SW 1271 (cell line): ENCODE measurements at places on chromosomes 2 and 18.

GRCh38 chr2:105885456-105885855 lies 140.7 kb downstream of the NCK2 start:
- no peak for DNase-seq

GRCh38 chr2:60466161-60466702 lies 87.2 kb downstream of the BCL11A start:
- DNase-seq = no peak

DNA sequence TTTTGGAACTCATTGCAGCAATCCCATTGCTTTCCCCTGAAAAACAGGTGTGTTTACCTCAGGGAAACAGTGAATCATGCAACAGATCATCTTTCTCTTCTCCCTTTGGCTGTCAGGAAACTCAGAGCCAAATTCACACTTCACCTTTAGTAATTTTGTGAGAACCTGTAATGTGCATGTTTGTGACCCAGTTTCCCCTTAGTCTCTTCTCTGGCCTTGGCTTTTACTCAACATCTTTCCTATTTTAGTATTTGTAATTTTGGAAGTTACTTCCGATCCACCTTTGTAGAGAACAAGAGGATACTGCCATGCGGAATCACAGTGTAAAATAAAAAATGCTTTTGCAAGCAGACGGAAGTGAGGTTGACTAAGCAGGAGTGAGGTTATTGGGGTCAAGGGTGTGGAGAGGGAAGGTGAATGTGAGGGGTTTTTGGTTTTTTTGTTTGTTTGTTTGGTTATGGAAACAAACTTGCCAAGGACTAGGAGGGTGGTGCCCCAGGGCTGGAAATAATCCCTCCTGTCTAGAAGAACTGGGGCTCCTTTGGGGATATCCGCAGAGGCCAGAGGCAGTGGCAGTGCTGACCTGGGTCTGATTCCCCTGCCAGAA lies 14.0 kb downstream of the ASPRV1 start:
- DNase-seq = no peak

DNA sequence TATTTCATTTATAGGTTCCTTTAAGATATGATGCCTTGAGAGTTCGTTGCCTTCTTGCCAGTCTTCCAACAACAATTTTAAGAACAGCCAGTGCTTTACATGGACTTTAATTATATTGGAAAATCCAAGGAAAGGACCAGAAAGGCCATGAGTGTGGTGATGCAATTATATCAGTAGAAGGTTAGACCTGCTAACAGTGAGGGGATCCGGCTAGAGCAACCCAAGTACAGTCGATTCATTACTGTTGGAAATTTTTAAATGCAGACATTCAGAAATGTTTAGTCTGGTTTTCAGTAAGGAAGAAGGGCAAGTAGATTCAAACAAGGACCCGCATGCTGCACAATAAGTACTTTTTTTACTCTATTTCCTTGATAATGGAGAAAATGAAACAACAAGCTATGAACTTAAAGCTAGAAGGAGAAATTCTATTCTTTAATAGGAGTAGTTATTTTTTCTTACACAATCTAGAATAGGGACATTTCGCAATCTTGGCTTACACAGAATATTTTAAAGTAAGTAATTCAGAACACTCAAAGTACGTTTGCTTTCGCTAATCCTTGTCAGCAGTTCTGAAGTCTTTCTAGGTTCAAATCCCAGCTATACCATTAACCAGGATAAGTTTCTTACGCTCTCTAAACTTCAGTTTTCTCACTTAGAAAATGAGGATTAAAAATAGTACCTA lies 405.5 kb downstream of the MEIS1 start:
- DNase-seq = no peak

DNA sequence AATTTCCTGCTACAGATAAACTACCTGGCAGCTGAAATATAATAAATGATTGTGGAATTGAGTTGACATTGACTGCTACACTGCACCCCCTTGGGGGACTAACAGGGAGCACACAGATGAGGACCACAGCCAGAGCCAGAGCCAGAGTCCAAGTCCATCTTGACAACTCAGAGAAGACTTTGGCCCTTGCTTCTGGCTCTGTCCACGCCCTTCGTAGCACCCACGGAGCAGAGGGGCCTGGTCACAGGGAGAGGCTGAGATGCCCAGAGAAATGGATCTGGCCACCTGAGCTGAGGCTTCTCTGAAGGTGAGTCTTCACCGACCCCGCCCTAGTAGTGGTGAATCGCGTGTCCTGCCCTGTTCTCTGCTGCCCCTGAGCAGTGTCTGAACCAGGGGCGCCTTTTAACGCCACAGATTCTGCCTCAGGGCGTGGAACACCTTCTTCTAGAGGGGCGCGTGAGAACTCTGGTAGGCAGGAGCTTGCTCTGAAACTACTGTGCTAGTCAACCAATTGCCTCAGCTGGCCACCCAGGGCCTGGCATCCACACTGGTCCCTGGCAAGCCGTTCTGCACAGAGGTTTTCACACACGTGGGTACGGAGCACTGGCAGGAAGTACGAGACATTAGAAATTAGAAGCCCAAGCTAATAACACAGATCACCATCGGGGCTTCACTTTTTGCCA lies 35.7 kb upstream of the MAT2A start:
- DNase-seq = no peak

DNA sequence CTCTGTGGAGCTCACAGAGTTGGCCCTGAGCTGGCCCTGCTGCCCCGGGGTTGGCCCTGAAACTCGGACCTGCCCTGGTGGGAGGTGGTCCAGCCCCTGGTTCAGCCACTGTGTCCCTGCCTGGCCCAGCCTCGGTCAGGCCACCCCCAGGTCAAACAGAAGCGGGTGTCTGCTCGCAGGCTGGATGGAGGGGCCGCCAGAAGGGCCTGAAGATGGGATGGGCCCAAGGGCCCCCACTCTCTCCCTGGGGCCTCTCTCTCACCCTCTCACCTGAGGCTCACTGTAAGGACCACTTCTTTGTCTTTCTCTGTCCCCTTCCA lies 25.1 kb upstream of the B3GNT7 start:
- DNase-seq = no peak

- DNase-seq = no peak
Measured at GRCh38 chr2:70141212-70141901, 49.5 kb downstream of the C2orf42 start.

DNA sequence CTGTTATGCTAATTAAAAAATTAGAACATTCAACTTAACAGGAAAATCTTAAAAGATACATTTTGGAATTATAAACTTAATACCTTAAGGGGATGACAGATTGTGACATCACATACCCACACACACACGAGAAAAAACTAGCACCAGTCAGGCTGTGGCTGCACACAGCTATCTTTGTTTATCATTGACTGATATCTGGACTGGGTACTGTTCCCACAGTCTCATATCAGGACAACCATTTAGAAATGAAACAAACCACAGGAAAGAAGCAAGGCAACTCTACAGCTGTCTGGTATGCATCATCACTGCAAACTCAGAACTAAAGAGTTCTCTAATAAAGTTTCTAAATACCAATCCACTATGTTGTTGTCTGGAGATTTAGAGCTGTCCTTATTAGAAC lies 210.9 kb upstream of the SMAD7 start:
- no peak for DNase-seq

GRCh38 chr2:25141120-25141519 lies 27.3 kb downstream of the POMC start:
- DNase-seq = no peak

DNA sequence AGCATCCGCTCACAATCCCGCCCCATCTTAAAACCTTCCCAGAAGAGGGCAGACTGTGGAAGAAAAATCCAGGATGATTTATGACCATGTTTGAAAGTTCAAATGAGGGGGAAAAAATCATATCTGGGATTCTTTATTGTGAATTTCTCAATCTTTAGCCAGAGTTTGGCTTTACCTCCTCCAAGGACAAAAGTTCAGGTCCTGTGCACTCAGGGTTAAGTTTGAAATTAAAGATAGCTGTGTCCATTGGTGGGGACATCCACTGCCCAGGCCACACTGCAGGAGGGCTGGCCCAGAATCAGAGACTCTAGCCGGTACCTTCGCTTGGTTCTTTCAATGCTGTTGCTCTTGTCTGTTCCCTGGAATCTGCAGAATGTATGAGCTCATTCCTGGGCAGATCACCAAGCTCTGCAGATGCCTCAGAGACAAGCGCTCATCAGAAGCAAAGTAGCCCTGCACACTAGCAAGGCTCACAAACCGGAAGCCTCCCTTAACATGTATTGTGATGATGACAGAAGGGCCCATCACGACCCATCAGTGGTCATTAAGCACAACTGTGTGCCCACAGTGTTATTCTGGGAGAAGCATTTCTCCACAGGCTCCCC lies 375.3 kb upstream of the KLHL29 start:
- DNase-seq = no peak

- no peak for DNase-seq
Measured at GRCh38 chr2:23696752-23697045, 230.2 kb downstream of the ATAD2B start.

- no peak for DNase-seq
Measured at GRCh38 chr18:24818441-24818840, 358.0 kb downstream of the HRH4 start.

GRCh38 chr18:13290856-13291271 lies 72.3 kb downstream of the LDLRAD4 start:
- DNase-seq = no peak

DNA sequence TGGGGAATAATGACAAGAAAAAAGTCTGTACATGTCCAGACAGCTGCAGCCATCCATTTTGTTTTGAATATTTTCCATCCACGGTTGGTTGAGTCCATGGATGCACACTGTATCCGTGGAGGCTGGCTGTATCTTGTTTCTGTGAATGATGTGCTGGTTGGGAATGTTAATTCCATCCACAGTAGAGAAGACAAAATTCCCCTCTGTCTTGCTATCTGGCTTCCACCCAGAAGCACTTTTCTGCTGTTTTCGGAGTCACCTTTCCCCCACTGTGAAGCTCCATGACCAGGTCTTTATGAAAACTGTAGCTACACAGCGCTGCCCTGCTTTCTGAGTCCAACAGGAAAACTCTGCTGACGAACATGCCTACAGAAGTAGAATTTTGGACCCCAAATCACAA lies 122.3 kb downstream of the HRH4 start:
- DNase-seq = no peak

- no peak for DNase-seq
Measured at GRCh38 chr2:123073371-123073770, 951.7 kb upstream of the CNTNAP5 start.

DNA sequence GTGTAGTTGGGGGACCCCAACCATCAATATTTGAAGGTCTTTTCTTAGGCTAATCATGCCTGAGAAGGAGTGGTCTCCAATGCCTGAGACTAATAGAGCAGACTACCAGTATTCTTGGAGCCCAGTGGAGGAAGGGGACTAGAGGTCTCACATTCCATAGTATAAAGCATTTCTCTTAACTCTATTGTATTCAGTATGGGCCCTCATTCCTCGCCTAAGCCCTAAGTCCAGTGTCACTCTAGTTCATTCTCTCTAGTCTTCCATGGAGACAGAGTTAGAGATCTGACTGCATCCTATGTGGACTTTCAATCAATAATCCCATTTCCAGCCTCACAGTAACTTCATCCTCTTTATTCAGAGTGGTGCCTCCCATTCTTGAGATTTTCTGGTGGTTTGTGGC lies 29.7 kb upstream of the MAP4K4 start:
- DNase-seq = no peak

GRCh38 chr2:191899410-191899809 lies 52.5 kb upstream of the CAVIN2 start:
- peak; percentile 59 for DNase-seq

DNA sequence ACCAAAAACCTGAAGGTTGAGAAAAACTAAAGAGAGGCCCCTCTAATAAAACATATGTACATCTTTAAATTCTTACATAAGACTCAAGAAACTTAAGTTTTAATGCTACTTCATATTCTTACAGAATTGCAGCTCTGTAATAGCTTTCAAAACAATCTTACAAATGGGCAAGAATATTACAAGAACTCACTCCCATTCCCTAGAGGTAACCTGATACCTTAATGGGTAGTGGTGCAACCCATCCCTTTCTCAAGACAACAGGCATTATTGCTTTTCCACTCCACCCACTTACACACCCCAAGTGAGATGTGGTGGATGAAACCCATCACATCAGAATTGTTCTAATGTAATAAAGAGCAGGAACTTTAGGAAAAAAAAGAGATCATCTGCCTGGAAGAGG lies 103.7 kb downstream of the RBMS1 start:
- DNase-seq = no peak

DNA sequence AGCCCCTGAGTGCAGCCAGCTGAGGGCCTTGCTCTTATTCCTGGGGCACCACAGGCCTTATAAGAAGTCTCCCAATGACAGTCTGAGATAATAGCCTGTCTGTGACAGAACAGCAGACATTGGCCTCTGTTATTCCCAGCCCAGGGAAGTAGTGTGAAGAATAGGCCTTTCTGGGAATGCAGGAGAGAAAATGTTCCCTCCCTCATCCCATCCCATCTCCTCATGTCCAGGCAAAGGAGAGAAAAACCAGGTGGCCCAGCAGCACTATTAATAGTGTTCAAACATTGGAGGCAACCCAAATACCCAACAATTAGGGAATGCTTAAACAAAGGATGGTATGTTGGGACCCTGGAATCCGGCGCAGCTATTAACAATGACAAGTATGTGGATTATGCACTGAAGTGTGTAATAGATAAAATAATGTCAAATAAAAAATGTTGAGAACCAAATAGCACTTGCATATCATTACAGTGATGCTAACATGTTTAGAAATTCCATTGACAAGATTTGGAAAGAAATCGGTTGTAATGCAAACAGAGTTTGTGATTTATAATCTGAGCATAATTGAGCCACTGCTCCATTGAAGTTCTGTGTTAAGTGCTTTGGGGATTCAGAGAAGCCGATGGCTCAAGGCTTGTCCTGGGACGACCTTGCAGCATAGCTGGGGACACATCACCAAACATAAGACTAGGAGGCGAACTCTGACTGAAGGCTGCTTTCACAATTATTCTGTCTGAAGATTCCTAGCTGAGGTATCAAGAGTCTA lies 69.3 kb downstream of the LBH start:
- DNase-seq = no peak
